ENCODE measurements at places on chromosomes 6 and 20. TPM values are rescaled to one million over a fixed set of nuclear protein-coding genes. Genes with fewer than 3 reads are reported as not detected.
A peak's percentile ranks its signal among the peaks of the same experiment; 100 is the strongest.

DNA sequence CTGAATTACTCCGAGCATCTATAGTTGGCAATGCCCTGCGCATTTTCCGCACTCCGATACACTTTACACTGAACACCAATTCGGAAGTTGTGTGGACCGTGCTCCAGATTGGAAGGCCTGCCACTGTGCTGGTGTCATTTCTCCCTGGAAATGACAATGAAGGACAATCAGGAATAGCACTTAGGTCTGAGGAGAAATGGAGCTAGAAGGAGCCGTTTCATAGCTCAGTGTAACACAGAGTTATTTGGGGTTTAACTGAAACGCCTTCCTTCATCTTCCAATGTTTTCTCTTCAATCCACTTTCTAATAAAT lies 501 bp upstream of the PLA2G7 start:
- no peak for DNase-seq

DNA sequence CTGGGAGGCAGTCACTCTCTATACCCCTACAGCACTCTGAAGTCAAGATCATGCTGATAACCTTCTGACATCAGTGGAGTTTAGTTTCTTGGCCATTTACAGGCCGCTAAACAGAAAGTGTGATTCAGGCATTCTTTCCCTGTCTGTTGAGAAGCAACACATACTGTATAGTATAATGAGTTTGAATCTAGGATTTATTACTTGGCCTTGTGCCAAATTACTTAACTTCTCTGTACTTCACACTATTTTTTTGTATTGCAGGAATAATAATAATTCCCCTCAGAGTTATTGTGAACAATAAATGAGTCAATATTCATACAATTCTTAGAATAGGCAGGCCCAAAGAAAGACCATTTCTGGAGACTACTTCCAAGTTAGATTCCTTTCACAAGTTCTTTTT lies 4.1 kb downstream of the ZNF391 start:
- DNase-seq = no peak

DNA sequence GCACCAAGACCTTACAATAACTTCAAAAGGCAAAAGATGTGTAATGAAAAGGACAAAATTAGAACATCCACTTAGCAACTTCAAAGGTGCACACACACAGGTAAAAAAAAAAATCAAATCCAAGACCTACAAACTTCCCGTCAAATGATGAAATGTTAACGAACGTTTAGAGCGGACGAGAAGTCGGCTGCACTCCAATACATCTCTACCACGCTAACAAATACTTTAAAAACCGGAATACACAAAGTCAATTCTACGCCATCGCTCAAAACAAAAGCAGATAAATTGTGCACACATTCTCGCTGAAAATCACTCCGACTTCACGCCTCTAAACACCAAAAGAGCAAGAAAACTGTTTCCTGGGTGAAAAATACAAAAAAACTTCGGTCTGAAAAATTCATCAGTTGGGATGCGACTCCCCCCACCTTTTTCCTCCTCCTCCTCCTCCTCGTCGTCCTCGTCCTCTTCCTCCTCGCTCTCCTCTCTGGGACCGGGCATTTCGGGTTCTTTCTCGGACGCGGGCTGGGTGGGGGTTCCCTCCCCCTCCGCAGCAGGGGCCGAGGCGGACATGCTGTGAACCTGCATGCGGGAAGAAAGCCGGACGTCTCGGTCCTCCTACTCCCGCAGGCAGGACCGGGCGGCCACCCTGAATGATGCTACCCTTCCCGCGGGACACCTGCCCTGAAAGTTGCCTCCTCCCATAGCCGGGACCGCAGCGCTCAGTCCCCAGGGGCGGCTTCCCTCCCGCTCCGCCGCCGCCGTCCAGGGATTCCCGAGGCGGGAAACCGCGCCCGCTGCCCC lies 712 bp downstream of the DEK start:
- DNase-seq = peak; percentile 41

Gene MYCT1
- not detected for total RNA-seq
